ENCODE measurements at places on chromosomes 7 and 10. TPM values are rescaled to one million over a fixed set of nuclear protein-coding genes. Genes with fewer than 3 reads are reported as not detected.

CALHM1 gene
- total RNA-seq = not detected

ASB15 gene
- not detected for total RNA-seq

H2BK1 gene
- not detected for total RNA-seq

LIPN gene
- not detected for total RNA-seq

NRAP gene
- total RNA-seq = 0.13 TPM

ELN gene
- not detected for total RNA-seq

FAM25G gene
- total RNA-seq = not detected

ARHGEF35 gene
- total RNA-seq = not detected

DGKI gene
- total RNA-seq = 3.1 TPM

CUL1 gene
- 68.6 TPM for total RNA-seq

CNTNAP2 gene
- total RNA-seq = not detected

GPR141 gene
- not detected for total RNA-seq

ABCB1 gene
- 3.2 TPM for total RNA-seq

UCN3 gene
- total RNA-seq = not detected

VPS37D gene
- 4.3 TPM for total RNA-seq

TMEM184A gene
- total RNA-seq = 0.19 TPM

DNA sequence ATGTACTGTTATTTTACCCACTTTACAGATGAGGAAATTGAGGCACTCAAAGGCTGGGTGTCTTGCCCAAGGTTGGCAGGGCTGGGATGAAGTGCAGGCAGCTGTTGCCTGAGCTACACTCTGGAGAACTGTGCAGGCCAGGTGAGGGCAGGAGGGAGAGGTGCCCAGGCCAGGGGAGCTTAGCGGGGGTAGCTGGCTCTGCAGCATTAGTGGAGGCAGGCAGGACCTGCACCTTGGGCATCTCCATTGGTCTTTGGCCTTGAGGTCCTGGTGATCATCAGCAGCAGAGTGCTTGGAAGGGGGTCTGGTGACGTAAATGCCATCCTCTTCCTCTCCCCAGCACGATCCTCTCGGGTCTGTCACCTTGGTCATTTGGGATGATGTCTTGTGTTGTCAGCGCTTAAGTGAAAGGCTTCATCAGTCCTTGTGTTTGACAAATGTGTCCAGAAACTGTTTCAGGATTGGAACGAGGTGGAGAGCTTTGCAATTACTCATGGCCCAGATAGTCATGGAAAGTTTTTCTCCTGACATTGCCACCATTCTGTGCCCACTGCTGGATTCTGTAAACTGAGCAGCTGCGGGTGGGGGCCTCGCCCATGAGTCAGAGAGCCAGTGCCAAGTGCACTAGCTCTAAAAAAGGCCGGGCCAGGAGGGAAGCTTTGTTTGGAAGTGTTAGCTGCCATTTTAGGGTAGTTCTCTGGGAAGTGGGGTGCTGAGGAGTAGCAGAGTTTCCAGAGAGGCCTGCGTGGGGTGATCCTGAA lies 47.6 kb downstream of the TSPAN15 start:
- no peak for DNase-seq

GRCh38 chr10:6813856-6814255 lies 233.8 kb upstream of the PRKCQ start:
- no peak for DNase-seq

- no peak for DNase-seq
Measured at GRCh38 chr7:158255558-158255957, 332.1 kb downstream of the PTPRN2 start.

GRCh38 chr7:106793015-106793975 lies 71.8 kb upstream of the PIK3CG start:
- peak; percentile 72 for DNase-seq

DNA sequence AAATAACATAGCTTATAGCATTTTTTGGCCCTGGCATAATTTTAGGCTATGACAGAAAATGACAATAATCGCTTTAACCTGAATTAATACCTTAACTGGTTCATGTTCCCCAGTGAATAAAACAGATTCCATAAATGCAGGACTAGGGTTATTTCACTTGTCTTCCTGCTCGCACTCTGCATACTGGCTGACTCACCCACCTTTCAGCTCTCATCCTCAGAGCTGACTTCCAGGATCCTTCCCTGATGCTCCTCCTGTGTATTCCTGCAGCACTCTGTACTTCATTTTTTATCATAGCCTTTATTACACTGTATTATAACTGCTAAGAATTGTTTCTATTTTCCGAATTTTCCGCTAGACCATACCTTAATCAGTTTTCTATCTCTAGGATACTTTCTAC lies 123.7 kb downstream of the AVL9 start:
- no peak for DNase-seq

- no peak for DNase-seq
Measured at GRCh38 chr7:31370609-31371008, 30.1 kb upstream of the NEUROD6 start.

- no peak for DNase-seq
Measured at GRCh38 chr7:19247017-19247416, 101.8 kb upstream of the FERD3L start.

GRCh38 chr7:44754802-44755697 lies 6.4 kb downstream of the ZMIZ2 start:
- DNase-seq = no peak

DNA sequence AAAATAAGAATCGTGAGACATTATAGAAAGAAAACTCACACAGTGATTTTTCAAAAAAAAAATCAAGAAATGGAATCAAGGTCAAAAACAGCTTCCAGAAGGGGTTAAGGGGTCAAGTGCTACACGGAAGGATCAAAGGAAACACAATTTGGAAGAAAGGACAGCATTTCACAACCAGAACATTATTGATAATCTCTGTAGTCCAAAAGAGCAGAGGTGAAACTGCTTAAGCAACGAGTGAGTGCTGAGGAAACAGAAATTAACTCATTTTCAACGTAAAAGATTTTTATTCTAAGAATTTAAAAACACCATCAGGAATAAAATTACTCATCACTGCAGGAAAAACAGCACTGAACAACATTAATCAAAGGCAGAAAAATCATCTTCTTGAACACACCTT lies 23.5 kb downstream of the MINDY3 start:
- DNase-seq = no peak

- DNase-seq = no peak
Measured at GRCh38 chr10:71285986-71286385, 33.1 kb upstream of the SLC29A3 start.

DNA sequence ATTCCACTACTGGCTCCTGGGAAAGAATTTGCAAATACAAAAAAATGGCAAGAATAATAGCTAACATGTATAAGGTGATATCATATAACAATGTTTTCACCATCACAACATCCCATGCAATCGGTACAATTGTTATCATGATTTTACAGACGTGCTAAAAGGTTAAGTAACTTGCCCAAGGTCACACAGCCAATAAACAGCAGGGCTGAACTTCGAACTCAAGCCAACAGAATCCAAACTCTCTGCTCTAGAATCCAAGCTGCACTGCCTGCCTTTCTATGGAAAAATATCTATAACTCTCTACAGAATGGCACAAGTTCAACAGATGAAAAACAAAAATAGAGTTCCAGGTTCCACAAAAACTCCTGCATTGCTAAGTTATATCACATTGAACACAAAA lies 160.9 kb downstream of the PARD3 start:
- no peak for DNase-seq

DNA sequence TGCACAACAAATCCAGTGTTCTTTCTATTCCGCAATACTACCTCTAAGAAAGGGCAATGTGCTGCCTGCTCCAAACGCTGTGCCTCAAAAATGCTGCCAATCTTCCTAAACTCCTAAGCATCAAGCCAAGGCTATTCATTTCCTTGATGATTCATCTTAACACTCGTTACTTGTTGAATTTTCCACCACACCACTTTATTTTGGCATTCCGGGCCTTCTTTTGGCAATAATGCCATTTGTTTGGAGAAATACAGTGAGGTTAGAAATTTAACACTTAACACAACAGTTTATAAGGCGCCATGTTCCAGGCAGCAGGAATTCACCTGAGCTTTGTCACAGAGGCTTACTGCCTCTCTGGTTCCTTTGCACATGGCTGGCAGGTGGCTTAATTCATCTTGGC lies 82.6 kb upstream of the ABCB5 start:
- DNase-seq = peak; percentile 45

DNA sequence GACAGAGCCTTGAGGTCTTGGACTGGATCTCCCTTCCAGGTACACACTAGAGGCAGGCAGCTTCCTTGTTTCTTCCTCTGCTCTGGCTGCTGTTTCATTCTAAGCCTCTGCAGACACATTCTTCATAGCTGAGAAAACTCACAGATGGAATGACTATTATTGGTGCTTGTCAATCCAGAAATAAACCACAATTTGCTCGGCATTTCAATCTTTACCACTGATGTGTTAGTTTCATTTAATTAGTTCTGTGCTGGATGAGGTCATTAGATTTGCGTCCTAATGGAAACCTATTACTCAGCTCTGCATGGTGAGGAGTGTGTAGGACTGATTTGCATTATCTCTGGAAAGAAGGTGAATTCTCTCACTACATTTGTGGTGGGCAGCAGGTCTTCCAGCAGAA lies 392.5 kb downstream of the NRG3 start:
- DNase-seq = no peak

DNA sequence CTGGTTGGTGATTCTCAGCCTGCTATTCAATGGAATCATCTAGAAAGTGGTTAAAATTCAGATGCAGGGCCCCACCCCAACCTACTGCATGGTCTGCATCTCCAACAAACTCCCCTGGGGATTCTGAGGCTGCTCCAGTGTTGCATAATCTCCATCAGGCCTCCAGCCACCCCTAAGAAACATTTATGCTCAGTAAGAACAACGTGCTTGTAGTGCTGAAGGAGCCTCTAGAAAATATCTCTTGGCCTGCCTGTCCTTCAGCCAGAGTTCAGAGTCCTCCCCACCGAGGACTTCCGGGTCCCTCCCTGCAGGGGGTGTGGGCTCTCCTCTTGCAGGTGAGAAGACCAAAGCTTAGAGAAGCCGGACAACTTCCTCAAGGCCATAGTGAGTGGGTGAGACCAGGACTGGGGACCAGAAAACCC lies 159.8 kb downstream of the SH3PXD2A start:
- DNase-seq = no peak

- DNase-seq = peak; percentile 78
Measured at GRCh38 chr7:36986948-36987724, 262.8 kb upstream of the AOAH start.

GRCh38 chr10:120543291-120543690 lies 86.3 kb downstream of the PLPP4 start:
- DNase-seq = no peak

GRCh38 chr7:88147949-88148348 lies 71.9 kb downstream of the SRI start:
- DNase-seq = no peak

DNA sequence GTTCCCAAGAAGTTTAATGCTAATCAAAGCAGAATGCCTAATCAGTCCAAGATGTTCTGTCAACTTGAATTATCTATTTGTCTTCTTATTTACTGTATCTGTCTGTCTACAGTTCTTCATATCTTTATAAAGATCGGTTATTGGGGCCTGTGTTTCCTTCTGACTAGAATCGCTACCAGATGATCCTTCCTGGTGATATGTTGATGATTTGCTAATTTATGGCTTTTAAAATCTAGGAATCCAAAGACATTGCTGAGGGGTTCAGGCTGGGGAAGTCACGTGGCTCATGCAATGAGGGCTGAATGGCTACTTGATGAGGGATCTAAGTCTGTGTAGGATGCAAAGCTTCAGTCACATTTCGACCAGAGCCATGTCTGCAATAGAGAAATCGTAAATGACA lies 536.3 kb downstream of the KCNMA1 start:
- DNase-seq = no peak

DNA sequence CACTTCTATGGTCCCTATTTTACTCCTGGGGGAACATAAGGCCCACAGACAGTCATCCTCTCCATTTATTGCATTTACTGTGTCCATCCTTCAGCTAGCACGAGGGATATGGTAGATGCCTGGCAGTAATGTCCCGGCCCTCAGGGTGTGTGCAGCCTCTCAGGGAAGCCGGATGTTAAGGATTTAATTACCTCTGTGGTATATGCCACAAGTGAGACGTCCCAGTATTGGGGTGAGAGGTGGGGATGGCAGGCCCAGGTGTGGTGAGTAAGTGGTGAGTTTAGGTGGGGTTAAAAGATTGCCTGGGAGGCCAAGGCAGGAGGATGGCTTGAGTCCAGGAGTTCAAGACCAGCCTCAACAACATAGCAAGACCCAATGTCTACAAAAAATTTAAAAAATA lies 144.9 kb downstream of the SH3PXD2A start:
- no peak for DNase-seq

GRCh38 chr10:68861253-68861652 lies 33.9 kb downstream of the STOX1 start:
- DNase-seq = no peak

- peak; percentile 58 for DNase-seq
Measured at GRCh38 chr10:72337039-72337629, 17.6 kb downstream of the DNAJB12 start.

GRCh38 chr10:78215645-78216044 lies 182.0 kb downstream of the RPS24 start:
- DNase-seq = no peak

- no peak for DNase-seq
Measured at GRCh38 chr10:105949721-105950120, 1214.8 kb downstream of the SORCS1 start.

- DNase-seq = no peak
Measured at GRCh38 chr10:115956225-115957011, 316.6 kb downstream of the GFRA1 start.

DNA sequence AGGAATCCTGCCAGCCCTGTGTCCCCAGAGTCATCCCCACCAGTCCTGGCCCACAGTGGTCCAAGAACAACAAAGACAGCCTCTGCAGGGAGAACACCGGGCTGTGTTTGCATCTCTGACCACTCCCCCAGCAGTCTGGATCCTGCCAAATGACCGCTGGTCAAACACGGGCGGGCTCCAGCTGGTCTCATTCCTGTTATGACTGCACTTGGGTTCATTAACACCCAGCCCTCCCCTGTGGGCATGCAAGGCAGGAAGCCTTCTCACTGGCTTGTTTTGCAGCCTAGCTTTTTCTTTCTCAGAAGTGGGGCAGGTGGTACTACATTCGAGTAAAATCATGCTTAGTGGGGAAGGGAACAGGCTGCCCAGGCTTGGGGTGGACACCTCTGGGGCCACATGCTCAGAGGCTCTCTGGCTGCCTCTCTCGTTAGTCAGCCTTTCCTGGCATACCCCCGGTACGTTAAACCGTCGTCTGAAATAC lies 190.0 kb downstream of the PLXNA4 start:
- DNase-seq = no peak

- DNase-seq = no peak
Measured at GRCh38 chr10:102298899-102299298, 53.6 kb downstream of the GBF1 start.

Data from SK-MEL-5 (cell line).